NCI-H1092 (cell line): ENCODE measurements at places on chromosomes 12 and 14.
A peak's percentile ranks its signal among the peaks of the same experiment; 100 is the strongest.

GRCh38 chr12:49507139-49507538, 31.7 kb upstream of the KCNH3 start:
- DNase-seq, result no peak

DNA sequence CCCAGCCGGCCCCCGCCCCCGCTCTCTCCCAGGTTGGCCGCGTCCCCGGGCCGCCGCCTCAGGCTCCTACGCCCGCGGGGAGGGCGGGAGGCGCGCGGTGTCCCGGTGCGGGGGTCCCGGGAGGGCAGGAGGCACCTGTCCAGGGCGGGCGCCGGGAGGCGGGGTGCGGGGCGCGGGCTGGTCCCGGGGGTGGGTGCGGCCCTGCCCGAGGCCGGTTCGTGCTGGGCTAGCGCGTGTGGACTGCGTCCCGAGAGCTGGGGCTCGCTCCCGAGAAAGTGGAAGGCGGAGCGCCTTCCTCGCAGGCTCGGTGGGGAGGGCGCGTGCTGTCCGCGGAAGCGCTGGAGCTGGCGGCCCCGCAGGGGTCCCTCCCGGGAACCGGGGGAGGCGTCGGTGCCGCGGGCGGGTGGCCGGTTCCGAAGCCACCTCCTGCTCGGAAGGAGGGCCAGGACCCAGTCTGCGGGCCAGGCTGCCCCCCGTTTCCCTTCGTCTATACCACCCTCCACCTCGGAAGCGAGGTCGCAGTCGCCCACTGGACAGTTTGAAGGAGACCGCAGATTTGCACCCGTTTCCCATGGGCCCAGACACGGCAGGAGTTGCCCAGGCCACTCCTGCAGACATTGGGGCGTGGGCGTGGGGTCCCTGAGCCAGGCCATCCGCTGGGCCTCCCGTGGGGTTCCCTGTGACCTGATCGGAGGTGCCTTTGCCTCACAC, 636 bp downstream of the ZFYVE21 start:
- DNase-seq, result no peak

DNA sequence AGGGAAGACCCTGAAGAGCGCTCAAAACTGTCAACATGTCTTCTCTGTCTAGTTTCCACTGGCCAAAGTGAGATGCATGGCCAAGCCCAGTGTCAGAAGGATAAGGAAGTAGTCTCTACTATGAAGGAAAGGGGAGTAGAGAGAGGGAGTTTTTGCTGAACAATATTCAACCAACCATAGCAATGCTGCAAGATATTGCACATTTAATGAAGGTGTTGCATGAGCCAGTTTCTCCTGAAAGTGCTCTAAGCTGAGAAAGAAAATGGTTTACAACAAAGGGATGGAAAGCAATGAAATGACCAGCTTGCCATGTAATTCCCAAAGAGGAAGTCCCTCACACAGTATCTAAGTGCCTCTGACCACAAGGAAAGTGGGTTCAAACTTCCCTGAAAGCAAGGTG, 40.0 kb upstream of the NID2 start:
- DNase-seq, result no peak

DNA sequence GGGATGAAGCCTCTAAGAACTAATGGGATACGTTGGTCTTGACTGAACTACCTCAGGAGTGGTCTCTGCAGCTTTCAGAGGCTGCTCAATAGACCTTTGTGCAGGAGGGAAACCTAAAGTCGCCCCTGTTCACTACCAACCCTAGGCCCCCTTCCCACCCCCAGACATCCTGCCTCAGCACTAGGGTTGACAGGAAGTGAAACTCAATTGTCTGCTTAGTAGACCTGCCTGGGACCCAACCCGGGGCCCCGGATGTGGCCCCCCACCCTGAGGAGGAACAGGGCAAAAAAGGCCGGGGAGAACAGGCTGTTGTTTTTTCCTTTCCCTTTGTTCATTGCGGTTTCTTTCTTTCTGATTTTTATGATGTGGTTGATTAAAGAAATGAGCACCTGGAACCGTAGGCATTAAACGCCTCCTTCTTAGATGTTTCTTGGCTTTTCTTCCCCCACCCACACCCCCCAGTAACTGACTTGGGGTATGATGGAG, 1.6 kb upstream of the DGKA start:
- no peak for DNase-seq

DNA sequence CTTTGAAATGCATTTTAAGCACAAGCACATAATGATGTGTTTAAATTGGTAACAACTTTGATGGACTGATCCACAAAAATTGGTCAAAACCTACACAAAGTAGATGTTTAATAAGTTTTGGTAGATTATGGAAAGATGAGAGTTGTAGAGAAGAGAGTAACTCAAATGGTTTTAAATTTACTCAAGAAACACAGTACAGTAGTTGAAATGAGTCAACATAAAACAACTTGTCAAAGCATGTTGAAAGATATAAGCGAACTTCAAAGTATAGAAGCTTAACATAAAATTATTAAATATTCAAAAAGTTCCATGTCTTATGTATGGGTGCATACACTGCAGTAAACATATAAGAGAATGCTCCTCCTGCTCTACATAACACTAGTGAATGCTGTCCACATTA, 49.4 kb downstream of the KITLG start:
- no peak for DNase-seq

DNA sequence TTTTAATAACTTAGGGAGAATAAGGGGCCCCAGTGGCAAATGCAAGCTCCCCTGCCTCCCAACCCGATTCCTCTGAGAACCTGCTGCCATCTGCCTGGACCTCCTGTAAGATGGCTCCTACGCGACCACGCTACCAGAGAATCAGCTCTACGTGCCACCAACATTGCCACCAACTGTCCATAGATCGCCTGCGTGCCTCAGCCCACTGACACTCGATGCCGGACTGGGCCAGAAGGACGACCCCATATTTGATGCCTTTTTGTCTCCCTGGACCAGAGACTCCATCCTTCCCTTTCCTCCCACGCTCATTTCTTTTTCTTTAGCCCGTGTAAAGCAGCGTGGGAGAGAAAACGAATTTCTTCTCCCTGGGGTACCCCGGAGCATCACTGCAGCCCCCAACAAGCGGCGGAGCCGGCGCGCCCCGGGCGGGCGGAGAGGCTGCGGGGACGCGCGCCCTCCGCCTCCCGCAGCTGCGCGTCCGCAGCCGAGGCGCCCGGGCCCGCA, 565 bp upstream of the KLHL42 start:
- DNase-seq, result peak; percentile 45

GRCh38 chr12:123984903-123985302, 11.9 kb downstream of the ZNF664 start:
- no peak for DNase-seq

DNA sequence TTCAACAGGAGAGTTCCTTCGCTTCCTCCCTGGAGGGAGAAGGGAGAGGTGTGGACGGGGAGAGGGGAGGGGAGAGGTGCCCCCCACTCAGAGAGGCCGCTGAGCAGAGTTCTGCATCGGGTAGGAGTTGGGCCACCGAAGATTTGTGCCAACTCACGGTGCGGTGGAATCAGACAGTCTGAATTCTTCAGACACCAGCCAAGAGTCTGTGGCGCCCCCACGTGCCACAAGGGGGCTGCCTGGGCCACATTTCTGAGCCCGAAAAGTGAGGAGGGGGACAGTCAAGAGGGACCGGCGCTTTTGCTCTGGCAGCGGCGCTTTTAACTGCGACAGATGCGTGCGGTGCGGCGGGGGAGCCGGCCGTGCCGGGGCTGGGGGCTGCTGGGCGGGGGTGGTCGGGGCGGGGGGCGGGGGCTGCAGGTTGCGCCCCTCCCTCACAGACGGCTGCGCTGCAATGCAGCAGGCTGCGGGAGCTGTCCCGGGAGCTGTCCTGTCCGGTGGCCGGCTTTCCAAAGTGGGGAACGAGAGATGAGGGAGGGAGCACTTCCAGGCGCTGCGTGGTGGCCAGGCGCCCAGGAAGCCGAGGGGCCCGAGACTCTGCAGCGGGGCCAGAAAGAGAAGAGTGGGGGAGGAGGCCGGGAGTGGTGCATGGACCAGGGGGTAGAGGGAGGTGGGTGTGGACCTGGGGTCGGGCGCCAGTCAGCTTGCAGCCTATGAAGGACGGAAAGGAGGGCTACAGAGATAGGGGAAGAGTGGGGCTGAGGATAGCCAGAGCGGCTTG, 975 bp upstream of the RTL1 start:
- DNase-seq, result no peak

GRCh38 chr12:10891937-10892336, 7.9 kb upstream of the PRH1 start:
- DNase-seq, result no peak

GRCh38 chr12:3277306-3277943, 200.2 kb downstream of the TSPAN9 start:
- peak; percentile 41 for DNase-seq

GRCh38 chr14:54121466-54122027, 164.9 kb upstream of the BMP4 start:
- no peak for DNase-seq

- no peak for DNase-seq
Observed at GRCh38 chr14:69387311-69387710, 10.8 kb downstream of the ERH start.

DNA sequence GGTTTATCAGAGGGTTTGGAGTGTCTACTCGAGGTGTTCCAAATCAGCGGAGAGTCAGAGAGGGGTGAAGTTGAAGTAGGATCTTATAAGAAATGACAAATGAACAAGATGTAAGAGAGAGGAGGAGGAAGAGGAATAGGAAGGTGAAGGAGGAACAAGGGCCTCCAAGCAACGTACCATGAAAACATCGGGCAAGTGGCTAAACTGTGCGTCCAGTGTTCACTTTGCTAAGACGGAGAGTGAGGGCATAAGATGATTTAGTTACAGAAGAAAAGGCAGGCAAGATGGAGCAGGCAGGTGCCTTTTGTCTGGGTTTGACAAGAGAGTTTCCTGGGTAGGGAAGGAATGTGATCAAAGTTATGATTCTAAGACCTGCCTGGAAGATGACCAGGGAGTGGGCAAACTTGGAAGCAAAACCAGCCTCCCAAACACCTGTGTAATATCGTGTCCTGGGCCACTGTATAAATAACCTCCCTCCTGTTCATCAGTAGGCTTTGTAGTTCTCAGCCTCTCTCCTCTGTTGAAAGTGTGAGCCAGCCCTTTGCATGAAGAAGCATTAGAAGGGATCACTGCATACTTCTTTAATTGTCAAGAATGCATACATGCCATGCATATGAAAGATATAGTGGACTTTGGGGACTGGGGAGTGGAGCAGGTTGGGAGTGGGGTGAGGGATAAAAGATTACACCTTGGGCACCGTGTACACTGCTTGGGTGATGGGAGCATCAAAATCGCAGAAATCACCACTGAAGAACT, 111.4 kb downstream of the ZFP36L1 start:
- DNase-seq, result no peak

GRCh38 chr12:66152732-66153131, 17.1 kb downstream of the TMBIM4 start:
- no peak for DNase-seq

GRCh38 chr12:74722709-74723108, 185.1 kb downstream of the ATXN7L3B start:
- no peak for DNase-seq

- DNase-seq, result no peak
Observed at GRCh38 chr12:45989287-45989686, 1.1 kb downstream of the SCAF11 start.
